H1 (cell line): ENCODE measurements at places on chromosomes 11 and 22. TPM values are rescaled to one million over a fixed set of nuclear protein-coding genes. Genes with fewer than 3 reads are reported as not detected.

GRCh38 chr11:6371825-6372224 lies 18.4 kb upstream of the SMPD1 start:
- DNase-seq: no peak

- no peak for DNase-seq
Observed at GRCh38 chr22:23279781-23280180, 99.5 kb downstream of the BCR start.

Gene LARGE2
- total RNA-seq: 108 and 111 TPM in 2 replicates

DNA sequence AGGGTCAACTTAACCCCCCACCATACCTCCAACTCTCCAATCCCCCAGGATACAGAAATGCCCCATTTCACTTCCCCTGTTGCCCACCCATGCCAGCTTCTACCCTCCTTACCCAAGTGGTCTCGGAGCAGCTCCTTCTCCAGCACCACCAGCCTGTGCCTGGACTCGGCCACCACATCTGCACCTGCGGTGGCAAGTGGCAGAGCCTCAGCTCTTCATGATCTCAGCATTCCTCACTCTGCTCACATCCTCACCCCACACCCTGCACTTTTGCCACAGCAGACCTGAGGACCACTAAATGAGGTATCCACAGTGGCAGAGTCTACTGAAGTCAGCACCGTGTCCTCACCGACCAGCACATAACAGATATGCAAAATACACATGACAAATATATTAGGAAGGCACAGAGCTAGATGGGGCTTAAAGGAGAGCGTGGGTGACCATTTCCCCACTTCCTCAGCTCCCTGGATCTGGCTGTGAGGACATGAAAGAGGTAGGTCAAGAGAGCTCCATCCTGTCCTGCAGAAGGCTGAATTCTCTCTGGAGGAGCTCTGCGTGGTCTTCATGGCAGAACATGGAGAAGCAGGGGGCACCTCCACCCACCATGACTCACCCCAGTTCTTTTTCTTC lies 9.7 kb downstream of the NHERF4 start:
- no peak for DNase-seq
